Stimulated activated CD4-positive, alpha-beta T cell treated with anti-CD3 and anti-CD28 coated beads, Interleukin-1b, Interleukin-23, amount 100 ng/mL, for 1 hour (primary cell): ENCODE measurements at places on chromosomes 13 and 19.

GRCh38 chr19:11658970-11659369, 61.7 kb downstream of the ZNF627 start:
- DNase-seq, result no peak

GRCh38 chr13:33860526-33860925, 42.6 kb downstream of the RFC3 start:
- DNase-seq, result no peak

DNA sequence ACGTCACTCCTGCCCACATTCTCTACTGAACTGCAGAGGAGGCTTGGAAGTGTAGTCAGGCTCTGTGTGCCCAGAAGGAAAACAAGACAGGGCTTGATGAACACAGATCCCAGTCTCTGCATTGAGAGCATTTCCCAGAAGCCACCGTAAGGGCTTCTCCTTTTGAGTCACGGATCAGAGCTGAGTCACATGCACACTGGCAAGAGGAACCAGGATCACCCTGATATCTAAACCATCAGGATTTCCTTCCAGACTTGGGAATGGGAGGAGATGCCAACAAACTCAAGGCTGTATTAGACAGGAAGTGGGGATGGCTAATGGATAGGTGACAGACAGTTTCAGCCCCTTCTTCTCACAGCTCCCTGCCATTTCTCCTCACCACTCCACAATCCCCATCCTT, 17.7 kb upstream of the FBXO17 start:
- DNase-seq, result no peak

GRCh38 chr19:1266916-1267476, 2.1 kb upstream of the CIRBP start:
- no peak for DNase-seq

DNA sequence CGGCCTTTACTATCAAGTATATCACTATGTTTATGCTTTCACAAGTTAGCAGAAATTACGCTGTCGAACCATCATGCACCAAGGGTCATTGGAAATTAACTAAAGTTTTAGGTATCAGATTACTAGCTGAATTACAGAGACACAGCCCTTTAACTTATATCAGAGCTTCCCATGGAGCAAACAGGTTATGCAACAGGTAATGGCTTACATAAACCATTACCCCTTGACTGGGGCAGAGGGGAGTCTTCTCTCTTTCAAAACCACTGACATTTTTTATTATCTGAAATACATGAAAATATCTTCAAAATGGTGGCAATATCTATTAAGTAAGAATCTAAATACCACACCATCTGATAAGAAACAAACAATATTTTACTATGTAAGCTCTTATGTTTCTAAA, 1692.9 kb upstream of the SLC10A2 start:
- DNase-seq, result no peak

DNA sequence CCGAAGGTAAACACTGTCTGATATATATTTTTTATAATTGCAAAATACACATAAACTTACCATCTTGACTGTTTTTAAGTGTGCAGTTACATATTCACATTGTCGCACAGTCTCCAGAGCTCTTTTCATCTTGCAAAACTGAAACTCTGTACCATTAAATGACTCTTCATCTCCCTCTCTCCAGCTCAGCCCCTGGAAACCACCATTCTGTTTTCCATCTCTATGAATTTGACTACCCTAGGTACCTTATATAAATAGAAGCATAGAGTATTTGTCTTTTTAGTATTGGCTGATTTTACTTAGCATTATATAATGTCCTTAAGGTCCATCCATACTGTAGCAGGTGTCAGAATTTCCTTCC, 45.8 kb downstream of the LRCH1 start:
- no peak for DNase-seq

- no peak for DNase-seq
Measured at GRCh38 chr13:113361406-113361805, 2.5 kb downstream of the GRTP1 start.

- no peak for DNase-seq
Measured at GRCh38 chr13:21079221-21079620, 17.8 kb upstream of the LATS2 start.

DNA sequence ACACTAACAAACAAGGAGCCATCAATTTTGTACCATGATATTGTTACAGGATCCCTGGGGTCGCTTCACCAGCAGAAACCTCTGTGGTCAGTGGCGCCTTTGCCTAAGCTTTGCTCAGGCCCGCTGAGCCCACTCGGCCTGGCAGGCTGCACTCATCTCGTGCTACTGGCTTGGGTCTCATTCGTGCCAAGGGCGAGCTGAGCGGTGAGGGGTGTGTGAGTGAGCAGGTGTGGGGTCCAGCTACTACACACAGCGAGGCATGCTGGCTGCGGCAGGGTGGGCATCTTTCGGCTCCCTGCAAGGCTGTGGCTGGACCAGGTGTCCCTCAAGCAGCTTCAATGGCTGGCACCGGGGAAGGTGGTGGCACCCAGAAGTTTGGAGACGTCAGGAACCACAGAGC, 19.1 kb downstream of the CPB2 start:
- DNase-seq, result no peak

DNA sequence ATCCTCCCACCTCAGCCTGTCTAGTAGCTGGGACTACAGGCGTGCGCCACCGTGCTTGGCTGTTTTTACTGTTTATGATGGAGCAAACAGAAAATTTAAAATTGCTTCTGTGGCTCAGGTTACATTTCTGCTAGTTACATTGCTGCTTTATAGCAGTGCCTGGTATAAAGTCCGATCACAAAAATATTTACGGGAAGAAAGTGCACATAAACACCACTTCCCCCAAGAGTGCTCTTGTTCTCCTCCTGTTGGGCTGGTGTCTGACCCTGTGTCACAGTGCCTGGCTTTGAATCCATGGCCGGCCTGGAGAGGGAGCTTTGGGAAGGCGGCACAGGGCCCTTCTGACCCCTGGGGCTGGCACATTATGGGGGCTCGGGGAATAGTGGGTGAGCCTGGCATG, 11.9 kb downstream of the PRKACA start:
- no peak for DNase-seq

DNA sequence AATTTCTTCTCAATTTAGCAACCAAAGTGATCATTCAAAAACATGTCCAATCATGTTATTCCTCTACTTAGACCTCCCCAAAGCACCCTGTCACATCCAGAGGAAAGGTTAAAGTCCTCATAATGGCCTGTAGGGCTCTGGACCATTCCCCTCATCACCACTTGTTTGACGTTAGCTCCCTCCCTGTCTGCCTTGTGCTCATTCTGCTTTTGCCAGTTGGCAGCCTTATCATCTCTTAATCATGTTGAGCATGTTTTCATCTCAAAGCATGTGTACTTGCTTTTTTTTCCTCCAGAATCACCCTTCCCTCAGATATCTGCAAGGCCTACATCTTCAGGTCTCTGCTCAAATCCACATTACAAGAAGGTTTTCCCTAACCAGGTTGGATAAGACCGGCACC, 25.9 kb downstream of the UBAC2 start:
- DNase-seq, result no peak

DNA sequence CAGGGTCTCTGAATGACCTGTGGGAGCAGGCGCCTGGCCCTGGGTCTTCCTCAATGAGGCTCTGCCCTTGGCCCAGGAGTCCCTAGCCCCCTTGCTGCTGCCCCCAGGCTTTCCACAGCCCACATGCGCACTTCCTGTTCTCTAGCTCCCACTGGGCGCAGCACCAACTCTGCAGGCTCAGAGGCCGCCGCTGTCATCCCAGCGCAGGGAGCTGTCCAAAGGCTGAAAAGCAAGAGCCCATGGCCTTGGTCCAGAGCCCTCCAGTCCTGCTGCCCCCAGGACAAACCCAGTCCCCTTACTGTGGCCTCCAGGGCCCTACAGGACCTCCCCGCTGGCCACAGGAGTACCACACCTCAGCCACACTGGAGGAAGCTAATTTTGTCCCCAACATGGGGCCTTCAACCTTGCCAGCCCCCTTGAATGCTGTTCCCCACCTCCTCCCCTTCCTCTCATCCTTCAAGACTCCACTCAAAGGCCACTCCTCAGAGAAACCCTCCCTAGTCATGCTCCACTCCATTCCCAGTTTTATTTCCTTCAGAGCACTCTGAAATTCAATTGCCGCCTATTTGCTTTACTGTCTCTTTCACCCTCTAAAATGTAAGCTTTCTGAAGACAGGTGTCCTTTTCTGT, 8.0 kb upstream of the POU2F2 start:
- DNase-seq, result no peak

- DNase-seq, result peak; percentile 57
Measured at GRCh38 chr19:42420055-42420544, 7.1 kb downstream of the LIPE start.

GRCh38 chr13:20902438-20903163, at the start of gene XPO4:
Gene XPO4 (minus strand): TSS chr13:20902746. CDS start chr13:20902738, 8 bp downstream.
- DNase-seq, result peak; percentile 24

GRCh38 chr13:37923236-37923635, 53.7 kb upstream of the TRPC4 start:
- DNase-seq, result no peak

DNA sequence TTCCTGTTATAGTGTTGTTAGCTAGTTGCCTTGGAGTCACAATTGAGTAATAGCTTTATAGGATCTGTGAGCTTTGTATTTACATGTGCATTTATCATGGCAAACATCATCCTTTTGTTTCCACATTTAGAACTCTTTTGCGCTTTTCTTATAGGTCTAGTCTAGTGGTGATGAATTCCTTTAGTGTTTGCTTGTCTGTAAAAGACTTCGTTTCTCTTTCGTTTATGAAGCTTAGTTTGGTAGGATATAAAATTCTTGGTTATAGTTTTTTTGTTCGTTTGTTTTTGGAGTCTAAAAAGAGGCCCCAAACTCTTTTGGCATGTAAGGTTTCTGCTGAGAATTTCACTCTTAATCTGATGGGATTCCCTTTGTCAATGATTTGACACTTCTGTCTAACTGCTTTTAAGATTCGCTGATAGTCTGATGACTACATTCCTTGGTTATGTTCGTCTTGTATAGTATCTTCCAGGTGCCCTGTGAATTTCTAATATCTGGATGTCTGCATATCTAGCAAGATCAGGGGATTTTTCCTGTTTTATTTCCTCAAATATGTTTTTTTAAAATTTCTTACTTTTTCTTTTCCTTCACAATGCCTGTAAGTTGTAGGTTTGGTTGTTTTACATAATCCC, 20.2 kb downstream of the DNAJC3 start:
- no peak for DNase-seq

- no peak for DNase-seq
Measured at GRCh38 chr19:6060600-6061375, 49.5 kb downstream of the RFX2 start.

DNA sequence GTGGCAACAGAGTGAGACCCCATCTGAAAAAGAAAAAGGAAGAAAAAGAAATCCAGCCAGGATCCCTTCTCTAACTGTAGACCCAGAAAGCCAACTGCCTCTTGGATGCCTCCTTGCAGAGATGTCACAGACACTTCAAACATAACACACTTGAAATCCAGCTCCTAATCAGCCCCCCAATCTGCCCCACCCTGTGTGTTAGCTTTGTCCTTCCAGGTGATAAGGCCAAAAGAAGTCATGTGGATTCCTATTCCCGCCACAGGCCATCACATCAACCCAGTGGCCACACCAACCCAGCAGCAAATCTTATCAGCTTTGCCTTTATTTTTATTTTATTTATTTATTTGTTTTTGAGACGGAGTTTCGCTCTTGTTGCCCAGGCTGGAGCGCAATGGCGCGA, 8.1 kb downstream of the BEST2 start:
- DNase-seq, result no peak

- no peak for DNase-seq
Measured at GRCh38 chr13:97274829-97275649, 52.9 kb downstream of the MBNL2 start.

- DNase-seq, result no peak
Measured at GRCh38 chr13:28455580-28456194, 39.2 kb downstream of the FLT1 start.

GRCh38 chr19:17025991-17026658, 485 bp downstream of the CPAMD8 start:
- DNase-seq, result no peak

GRCh38 chr19:37963190-37963936, 56.4 kb downstream of the SIPA1L3 start:
- no peak for DNase-seq

GRCh38 chr19:3880471-3881271, at the start of gene ATCAY:
Gene ATCAY (plus strand): TSS chr19:3880685. CDS start chr19:3885768, 5,083 bp downstream.
- DNase-seq, result no peak

DNA sequence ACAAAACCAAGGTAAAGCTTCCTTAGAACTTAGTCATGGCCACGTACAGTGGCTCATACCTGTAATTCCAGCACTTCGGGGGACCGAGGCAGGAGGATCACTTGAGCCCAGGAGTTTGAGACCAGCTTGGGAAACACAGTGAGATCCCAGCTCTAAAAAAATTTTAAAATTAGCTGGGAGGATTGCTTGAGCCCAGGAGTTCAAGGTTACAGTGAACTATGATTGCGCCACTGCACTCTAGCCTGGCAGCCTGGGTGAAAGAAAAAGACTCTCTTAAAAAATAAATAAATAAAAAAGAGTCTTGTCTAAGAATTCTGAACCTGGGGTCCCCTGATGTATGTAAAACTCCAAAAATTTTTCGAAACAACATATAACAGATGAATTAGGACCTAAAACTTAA, 34.9 kb downstream of the N4BP2L2 start:
- no peak for DNase-seq

DNA sequence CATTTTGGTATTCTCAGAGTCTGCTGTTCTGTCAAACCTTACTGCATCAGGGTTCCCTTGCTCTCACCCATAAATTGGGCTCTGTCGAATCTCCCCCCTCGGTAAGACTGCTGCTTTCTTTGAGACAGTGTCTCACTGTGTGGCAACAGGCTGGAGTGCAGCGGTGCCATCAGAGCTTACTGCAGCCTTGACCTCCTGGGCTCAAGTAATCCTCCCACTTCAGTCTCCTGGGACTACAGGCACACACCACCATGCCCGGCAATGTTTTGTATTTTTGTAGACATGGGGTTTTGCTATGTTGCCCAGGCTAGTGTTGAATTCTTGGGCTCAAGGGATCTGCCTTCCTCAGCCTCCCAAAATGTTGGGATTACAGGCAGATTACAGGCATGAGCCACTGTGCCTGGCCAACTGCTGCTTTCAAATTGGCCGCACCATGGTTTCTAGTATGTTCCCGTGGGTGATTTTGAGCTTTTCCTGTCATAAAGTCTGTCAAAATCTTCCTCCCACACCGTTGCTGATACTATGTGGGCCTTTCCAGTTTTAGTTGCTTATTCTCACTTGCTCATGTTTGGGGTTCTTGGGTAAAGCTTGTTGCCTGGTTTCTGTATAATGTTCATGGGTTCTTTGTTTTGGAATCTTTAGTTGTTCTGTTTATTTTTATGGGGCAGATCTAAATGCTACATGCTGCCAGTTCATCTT, 10.6 kb downstream of the RFC3 start:
- no peak for DNase-seq

GRCh38 chr13:69956349-69956748, 151.3 kb upstream of the ATXN8OS start:
- DNase-seq, result no peak

DNA sequence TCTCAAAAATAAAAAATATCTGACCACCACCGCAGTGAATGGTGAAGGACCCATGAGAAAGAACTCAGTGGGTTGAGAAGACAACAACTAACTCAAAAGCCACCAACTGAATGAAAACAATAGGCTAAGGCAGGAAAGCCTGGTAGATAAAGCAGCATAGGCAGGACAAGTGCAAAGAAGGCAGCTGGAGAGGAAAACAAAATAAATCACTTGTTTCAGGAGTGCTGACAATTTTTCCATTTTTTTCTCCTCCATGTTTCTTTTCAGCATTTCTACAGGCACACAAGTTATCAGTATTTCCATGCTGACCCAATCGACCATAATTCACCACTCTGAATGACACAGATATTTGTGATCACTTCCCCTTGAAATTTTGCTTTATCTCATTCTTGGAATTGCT, 597.8 kb downstream of the LIG4 start:
- no peak for DNase-seq
